ENCODE measurements at places on chromosomes 5 and 9.

DNA sequence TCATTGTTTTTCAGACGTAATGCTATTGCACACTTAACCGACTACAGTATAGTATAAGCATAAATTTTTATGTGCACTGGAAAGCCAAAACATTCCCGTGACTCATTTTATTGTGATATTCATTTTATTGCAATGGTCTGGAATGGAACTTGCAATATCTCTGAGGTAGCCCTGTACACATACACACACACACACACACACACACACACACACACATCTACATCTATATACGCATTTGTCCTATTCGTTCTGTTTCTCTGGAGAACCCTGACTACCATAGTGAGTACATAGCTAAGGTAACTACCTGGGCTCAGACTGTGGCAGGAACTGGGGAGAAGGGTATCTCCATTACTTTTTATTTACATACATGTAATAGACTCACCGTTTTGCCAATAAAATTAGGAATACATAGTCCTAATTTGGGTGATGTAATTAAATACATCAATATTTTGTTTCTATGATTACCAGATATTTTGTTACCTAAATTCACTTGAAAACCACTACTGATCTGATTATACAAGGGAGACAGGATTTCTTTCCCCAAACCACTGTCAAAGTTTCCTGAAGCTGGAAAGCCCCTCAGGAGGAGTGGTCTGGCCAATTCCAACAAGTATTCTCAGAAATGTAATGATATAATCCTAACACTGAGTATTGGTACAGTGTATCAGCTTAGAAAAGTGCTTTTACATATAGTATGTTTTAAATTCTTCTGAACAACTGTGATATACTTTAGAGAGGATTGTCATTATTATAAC, 74.0 kb upstream of the PLPP1 start:
- DNase-seq: no peak

- DNase-seq: no peak
Observed at GRCh38 chr9:126723807-126724172, 81.0 kb upstream of the ZBTB43 start.

DNA sequence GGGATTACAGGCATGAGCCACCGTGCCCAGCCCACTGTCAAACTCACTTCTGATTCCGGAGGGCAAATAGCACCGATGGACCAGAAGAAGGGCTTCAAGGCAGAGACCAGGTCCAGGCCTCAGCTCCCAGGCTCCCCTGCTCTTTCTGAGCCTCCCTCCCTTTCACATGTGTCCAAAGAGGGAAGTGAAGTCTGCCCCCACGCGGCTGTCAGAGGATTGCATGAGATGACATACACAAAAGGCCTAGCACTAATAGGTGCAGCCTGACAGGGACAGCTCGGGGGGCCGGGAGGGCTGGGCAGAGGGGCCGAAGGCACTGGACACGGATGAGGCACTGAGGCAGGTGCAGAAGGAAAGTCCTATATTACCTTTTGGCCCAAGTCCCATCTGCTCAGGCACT, 16.1 kb downstream of the FBP1 start:
- DNase-seq: peak; percentile 77

DNA sequence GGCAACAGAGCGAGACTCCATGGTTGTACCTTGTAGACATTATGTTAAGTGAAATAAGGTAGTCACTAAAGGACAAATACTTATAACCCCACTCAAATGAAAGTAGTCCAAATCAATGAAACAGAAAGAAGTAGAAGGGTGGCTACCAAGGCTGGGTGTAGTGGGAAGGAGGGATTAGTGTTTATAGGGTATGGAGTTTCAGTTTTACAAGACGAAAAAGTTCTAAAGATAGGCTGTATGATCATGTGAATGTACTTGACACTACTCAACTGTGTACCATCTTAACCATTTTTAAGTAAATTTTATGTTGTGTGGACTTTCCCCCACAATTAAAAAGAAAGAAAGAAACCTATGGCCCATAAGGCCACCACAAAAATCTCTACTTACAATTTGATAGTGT, 32.2 kb downstream of the ALDH7A1 start:
- no peak for DNase-seq

DNA sequence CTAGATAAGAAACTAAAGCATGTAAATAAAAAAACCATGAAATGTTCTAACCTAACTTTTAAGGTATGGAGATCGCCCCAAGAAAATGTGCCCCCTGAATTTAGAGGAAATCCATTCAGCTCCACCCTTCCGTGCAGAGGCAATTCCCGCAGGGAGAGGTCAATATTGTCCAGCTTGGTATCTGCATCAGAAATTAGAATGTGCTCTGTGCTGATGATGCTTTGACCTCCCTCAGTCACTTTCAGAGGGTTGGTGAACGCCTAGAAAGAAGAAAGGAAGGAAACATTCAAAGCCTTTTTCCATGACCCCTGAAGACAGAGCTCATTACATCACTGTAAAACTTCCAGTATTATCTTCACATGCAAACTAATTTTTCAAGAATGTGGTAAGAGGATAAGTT, 91.0 kb downstream of the FREM1 start:
- DNase-seq: no peak

GRCh38 chr9:3088219-3088618, 244.3 kb upstream of the PUM3 start:
- DNase-seq: no peak

- no peak for DNase-seq
Observed at GRCh38 chr9:135712613-135713295, 10.8 kb downstream of the KCNT1 start.

DNA sequence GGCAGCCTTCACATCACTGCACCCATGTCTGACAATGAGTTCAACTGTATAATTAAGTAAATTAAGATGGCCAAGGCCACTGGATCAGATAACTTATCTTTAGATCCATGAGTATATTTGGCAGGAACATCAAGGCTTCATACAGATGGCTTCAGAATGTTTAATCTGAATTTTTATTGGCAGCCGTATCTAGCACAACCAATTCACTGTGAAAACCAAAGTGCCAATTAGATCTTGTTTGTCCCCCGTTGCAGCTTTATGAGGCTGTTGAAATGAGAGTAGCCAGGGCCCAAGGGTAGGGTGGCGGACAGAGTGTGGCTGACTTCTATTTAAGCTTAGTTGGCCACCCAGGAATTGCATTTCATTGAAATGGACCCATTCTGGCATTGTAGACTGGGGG, 137.7 kb downstream of the SYK start:
- DNase-seq: no peak

DNA sequence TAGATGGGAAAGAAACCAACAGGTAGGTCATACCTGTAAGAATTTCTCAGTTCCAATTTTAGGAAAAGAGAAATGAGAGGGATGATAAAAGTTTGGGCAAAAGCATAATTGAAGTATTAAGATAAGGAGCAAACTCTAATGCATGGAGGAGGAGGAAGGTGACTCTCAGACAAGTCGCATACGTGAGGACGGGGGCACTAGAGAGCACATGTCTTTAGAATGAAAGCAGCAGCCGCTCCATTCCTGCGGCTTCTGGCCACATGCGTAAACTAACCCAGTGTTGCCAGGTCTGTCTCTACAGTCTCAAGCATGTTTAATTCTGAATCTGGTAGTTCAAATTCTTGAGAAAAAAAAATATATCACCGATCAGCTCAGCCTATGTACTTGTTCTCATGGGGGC, 371.5 kb upstream of the SLC30A5 start:
- DNase-seq: no peak

DNA sequence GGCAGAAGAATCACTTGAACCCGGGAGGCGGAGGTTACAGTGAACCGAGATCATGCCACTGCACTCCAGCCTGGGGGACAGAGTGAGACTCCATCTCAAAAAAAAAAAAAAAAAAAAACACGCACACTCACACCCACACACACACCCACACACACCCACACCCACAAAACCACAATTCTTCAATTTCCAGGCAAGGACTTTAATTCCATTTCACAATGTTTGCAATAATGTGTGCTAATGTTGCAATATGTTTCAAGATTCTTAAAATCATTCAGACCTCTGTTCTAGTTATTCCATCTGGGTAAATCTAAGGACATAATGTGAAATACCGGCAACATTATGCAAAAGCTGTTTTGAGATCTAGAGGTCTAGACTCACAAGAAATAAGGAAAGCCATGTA, 28.3 kb downstream of the CCDC69 start:
- no peak for DNase-seq

GRCh38 chr5:82291420-82291819, 13.3 kb upstream of the RPS23 start:
- no peak for DNase-seq

DNA sequence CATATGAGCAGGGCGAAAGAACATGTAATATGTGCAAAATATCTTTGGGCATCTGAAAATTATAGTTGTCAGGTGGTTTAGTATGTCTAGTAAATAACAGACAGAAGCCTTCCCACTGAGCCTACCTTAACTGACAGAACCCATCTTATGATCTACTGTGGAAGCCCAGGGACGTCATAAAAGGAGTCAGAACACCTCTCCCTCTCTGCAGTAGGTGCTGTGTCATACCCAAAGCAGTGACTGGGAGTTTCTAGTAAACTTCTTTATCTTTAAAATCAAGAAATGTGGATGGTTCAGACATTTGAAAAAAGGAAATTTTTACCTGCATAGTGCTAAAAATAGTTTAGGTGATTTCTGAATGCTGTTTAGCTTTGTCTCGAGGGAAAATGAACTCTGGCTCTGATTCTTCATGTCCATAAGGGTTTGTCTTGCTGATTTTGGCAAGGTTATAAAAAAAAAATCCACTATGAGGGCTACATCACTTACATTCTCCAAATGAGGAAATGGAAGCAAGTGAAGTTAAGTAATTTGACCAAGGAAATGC, 104.0 kb downstream of the NUDT12 start:
- DNase-seq: no peak

DNA sequence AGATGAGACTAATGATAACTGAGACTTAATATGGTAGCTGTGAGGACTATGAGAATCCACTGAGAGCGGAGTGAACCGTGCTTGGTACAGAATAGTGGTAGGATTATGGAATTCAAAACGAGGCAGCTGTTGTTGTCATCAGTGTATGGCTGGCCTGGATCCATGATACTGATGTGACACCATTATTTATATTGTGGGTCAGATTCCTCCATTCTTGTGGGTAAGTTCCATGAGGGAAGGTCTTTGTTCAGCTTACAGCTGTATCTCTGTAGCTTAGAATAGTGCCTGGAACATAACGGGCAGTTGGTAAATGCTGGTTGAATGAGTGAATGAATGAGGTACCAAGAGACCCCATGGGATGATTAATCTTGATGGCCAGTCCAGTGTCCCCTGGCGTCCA, 61.8 kb downstream of the ACER2 start:
- DNase-seq: no peak

- DNase-seq: no peak
Observed at GRCh38 chr9:31854187-31854586, 530.3 kb upstream of the ACO1 start.

- no peak for DNase-seq
Observed at GRCh38 chr9:98869078-98869745, 61.7 kb downstream of the GALNT12 start.

DNA sequence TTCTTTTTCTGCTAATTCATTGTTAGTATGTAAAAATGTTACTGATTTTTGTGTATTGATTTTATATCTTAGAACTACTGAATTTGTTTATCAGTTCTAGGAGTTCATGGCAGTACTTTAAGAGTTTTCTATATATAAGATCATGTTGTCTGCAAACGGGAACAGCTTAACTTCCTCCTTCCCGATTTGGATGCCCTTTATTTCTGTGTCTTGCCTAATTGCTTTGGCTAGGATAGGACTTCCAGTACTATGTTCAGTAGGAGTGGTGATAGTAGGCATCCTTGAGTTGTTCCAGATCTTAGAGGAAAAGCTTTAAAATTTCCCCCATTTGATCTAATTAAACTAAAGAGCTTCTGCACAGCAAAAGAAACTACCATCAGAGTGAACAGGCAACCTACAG, 20.1 kb downstream of the RCL1 start:
- no peak for DNase-seq

DNA sequence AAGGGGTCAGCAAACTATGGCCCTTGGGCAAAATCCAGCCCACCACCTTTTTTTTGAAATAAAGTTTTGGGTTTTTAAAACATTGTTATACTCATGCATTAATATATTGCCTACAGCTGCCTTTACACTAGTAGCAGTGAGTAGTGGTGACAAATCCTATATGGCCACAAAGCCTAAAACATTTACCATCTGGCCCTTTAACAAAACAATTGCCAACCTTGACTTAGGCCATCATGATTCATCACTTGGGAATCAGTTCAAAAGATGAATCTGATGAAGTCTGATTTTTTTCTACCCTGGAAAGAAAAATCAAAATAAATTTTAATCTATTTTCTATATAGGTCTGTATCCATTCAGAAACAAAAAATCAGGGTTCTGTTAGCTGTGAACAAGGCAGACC, 484.9 kb downstream of the BNC2 start:
- no peak for DNase-seq

DNA sequence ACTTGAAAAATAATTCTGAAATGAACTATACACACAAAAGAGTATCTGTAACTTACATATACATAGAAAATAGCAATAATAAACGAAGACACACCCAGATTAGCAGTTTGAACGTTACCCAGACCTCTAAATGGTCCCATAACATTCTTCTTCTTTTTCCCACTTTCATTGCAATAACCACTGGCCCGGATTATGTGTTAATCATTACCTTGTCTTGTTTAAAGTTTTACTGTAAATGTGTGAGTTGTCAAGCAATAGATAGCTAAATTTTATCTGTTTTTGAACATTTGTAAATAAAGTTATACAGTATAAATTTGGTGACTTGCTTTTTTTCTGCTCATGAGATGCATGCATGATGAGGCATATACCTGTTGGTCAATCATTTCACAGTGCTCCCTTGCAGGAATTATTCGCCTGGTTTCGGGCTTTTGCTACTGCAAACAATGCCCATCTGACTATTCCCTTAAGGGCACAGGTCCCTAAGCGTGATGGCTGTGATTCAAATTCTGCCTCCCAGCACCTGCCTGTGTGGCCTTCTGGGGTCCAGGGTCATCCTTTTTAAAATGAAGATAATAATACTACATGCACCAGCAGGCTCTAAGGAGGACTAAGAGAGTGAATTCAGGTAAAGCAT, 66.1 kb downstream of the GADD45G start:
- no peak for DNase-seq

DNA sequence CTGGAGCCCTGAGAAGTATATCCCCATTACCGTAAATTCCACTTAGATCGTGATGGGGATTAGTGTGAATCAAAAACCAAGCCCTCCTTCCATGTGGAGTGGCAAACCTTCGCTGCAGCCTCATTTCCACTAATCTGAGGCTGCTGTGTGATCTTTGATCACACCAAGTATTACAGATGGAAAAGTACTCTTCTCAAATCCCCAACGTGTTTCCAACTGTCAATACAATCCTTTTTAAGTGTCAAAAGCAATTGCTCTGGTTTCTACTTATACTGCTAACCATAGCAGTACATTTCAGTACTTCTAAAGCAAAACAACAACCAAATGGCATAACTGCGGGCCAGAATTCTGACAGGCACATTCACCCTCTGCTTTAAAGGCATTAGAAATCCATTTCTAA, 307.7 kb upstream of the ADAMTS16 start:
- DNase-seq: no peak

GRCh38 chr9:135500071-135500524, 384 bp upstream of the MRPS2 start:
- DNase-seq: no peak

GRCh38 chr9:31347082-31347617, 1037.3 kb upstream of the ACO1 start:
- DNase-seq: no peak

- DNase-seq: peak; percentile 44
Observed at GRCh38 chr5:151213803-151214613, 9.9 kb downstream of the CCDC69 start.
